ENCODE measurements at places on chromosomes 13 and 19. TPM values are rescaled to one million over a fixed set of nuclear protein-coding genes. Genes with fewer than 3 reads are reported as not detected.

Gene CBARP
- 7.6 TPM for total RNA-seq

GRCh38 chr13:112642090-112642460, 47.8 kb upstream of the ATP11A start:
- H3K4me3 ChIP-seq = no peak overlapping the region
- no peaks in the 10 kb centered on the region for H3K4me1 ChIP-seq
- no peaks in the 10 kb centered on the region for H3K36me3 ChIP-seq
- peak; percentile 86 for DNase-seq
- no peak overlapping the region for H3K27ac ChIP-seq

GRCh38 chr19:48511321-48511731, 309 bp downstream of the LMTK3 start:
- no peaks in the 10 kb centered on the region for H3K36me3 ChIP-seq
- no peak for DNase-seq
- H3K27me3 ChIP-seq = peaks cover 8% of the 10 kb centered on the region
- H3K4me1 ChIP-seq = peaks cover 12% of the 10 kb centered on the region

DNA sequence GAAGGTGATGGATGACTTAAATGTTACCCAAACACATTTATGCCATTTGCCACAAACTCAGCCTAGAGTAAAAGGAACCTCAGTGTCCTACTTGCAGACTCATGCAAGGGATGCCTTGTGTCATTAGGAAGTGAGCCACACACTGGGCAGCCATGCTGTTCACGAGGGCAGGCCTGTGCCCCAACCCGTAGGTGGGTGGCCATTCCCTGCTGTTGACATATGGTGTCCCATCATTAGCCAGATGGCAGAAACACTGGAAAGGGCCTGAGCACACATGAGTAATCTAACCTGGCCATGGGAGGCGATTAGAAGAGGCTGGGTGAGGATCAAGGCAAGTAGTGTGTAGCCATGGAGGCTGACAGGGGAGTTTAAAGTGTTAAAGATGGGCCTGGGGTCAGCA, 9.7 kb upstream of the LRCH1 start:
- DNase-seq = no peak
- H3K27me3 ChIP-seq = no peaks in the 10 kb centered on the region
- no peak overlapping the region for H3K27ac ChIP-seq
- peaks cover 4% of the 10 kb centered on the region for H3K4me1 ChIP-seq
- H3K4me3 ChIP-seq = no peak overlapping the region
- H3K36me3 ChIP-seq = no peaks in the 10 kb centered on the region

Gene ZNF441
- 5.6 TPM for total RNA-seq

Gene SPHK2
- total RNA-seq = 18.6 TPM

Gene COL5A3
- 65.9 TPM for total RNA-seq

- no peak overlapping the region for H3K27ac ChIP-seq
- peaks cover under 1% of the 10 kb centered on the region for H3K36me3 ChIP-seq
- no peak overlapping the region for H3K4me3 ChIP-seq
These were observed 2.5 kb upstream of the GRWD1 start for GRCh38 chr19:48443256-48443655.

Gene SYNE4
- 0.49 TPM for total RNA-seq

- H3K36me3 ChIP-seq = peaks cover 1% of the 10 kb centered on the region
- peak overlapping the region; percentile 84 for H3K27ac ChIP-seq
- H3K4me3 ChIP-seq = peak overlapping the region; percentile 87
- peaks cover 41% of the 10 kb centered on the region for H3K4me1 ChIP-seq
These were observed 635 bp upstream of the PCCA start for GRCh38 chr13:100088273-100088643.

GRCh38 chr13:44211286-44211685, 162.3 kb upstream of the SERP2 start:
- H3K27me3 ChIP-seq = no peaks in the 10 kb centered on the region
- H3K27ac ChIP-seq = no peak overlapping the region
- H3K4me1 ChIP-seq = peaks cover 32% of the 10 kb centered on the region
- no peak overlapping the region for H3K4me3 ChIP-seq
- no peak for DNase-seq
- no peaks in the 10 kb centered on the region for H3K36me3 ChIP-seq

Gene VN1R4
- total RNA-seq = not detected

GRCh38 chr13:19967621-19968020, 9.1 kb downstream of the ZMYM2 start:
- H3K27me3 ChIP-seq = no peaks in the 10 kb centered on the region
- no peak overlapping the region for H3K27ac ChIP-seq
- H3K4me3 ChIP-seq = no peak overlapping the region
- H3K36me3 ChIP-seq = peaks cover 15% of the 10 kb centered on the region
- peaks cover 15% of the 10 kb centered on the region for H3K4me1 ChIP-seq

Gene HIPK4
- total RNA-seq = 0.53 TPM

DNA sequence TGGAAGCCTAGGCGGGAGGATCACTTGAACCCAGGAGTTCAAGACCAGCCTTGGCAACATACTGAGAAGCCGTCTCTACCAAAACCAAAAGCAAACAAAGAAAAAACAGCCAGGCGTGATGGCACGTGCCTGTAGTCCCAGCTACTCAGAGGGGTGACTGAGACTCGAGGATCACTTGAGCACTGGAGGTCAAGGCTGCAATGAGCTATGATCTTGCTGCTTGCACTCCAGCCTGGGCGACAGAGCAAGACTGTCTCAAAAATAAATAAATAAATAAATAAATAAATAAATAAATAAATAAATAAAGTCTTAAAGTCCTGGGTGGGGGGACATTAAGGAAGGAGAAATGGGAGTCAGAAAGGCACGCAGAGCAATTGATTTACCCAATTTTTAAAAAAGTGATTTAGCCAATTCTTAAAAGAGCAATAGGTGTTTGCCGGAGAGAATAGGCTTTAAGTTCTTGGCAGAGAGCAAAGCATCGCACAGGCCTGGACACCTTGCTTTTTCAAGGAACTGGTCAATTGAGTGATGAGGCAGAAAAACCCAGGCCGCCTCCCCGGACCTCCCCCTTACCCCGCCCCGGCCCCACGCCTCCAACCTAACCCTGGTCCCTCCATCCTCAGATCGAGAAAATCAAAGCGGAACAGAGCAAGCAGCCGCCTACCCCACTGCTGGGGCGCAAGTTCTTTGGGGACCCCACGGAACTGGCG, 9.5 kb upstream of the SHKBP1 start:
- peaks cover 1% of the 10 kb centered on the region for H3K36me3 ChIP-seq
- DNase-seq = no peak
- H3K27me3 ChIP-seq = peaks cover 29% of the 10 kb centered on the region

Gene RFPL4AL1
- not detected for total RNA-seq

DNA sequence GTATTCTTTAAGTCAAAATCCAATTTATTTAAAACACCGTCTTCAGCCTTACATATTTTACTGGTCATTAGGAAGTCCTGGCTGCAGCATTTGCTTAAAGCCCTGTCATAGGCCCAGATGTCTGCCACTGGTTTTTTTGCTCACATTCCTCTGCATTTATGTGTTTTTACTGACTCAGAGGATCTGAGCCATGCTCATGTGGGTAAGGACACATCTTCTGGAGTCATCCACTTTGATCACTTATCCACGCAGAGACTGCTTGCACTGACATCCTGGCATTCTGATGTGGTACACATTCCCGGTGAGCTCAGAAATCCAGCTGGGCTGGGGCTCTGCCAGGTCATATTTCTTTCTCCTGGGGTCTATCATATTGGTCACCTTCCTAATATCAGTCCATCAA, 531.7 kb upstream of the ARGLU1 start:
- no peak for DNase-seq
- peaks cover 20% of the 10 kb centered on the region for H3K4me1 ChIP-seq
- peak overlapping the region; percentile 19 for H3K27ac ChIP-seq
- no peaks in the 10 kb centered on the region for H3K36me3 ChIP-seq
- H3K4me3 ChIP-seq = no peak overlapping the region
- H3K27me3 ChIP-seq = no peaks in the 10 kb centered on the region

DNA sequence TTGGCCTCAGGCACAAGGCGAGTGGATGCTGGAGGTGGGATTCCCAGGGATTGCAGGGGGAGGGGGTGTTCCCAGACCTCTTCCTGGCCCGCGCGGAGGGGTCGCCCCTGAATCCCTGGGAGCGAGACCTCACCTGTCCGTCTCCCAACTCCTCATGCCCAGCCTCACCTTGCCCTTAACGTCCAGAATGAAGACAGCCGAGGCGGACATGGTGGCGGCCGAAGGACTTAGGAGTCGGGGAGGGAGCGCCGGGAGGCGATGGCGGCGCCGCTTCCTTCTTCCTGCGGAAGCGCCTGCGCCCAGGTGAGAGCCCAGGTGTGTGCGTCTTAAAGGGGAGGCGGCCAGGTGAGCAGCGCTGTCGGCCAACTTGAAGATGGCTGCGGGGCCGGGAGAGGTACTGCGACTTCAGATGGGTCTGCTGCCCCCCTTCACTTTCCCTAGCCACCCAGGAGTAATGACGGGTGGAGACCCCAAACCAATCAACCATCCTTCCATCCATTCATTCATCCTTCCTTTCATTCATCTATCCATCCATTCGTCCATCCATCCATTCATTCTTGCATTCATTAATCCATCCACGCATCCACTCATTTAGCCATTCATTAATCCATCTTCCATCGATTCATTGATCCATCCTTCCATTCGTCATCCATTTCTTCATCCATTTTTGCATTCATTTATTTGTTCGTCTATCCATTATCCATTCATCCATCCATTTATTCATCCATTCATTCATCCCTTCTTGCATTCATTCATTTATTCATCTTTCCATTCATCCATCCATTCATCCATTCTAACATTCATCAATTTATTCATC, at the start of gene AP1M2:
AP1M2 (minus strand) TSS at position 291 of the 817 bp plus-strand sequence; CDS start at position 210, 81 bp downstream.
- H3K27me3 ChIP-seq = peaks cover 15% of the 10 kb centered on the region
- H3K4me1 ChIP-seq = no peaks in the 10 kb centered on the region
- H3K27ac ChIP-seq = no peak within 1 kb of the TSS
- DNase-seq = no peak
- no peak within 1 kb of the TSS for H3K4me3 ChIP-seq
- peaks cover 6% of the 10 kb centered on the region for H3K36me3 ChIP-seq

Gene FLT1
- 0.65 TPM for total RNA-seq

Gene SMIM24
- total RNA-seq = not detected

All from chondrocyte (in vitro differentiated cells).